Fibroblast of lung (primary cell): ENCODE measurements at places on chromosomes 6 and 20.
A peak's percentile ranks its signal among the peaks of the same experiment; 100 is the strongest.

DNA sequence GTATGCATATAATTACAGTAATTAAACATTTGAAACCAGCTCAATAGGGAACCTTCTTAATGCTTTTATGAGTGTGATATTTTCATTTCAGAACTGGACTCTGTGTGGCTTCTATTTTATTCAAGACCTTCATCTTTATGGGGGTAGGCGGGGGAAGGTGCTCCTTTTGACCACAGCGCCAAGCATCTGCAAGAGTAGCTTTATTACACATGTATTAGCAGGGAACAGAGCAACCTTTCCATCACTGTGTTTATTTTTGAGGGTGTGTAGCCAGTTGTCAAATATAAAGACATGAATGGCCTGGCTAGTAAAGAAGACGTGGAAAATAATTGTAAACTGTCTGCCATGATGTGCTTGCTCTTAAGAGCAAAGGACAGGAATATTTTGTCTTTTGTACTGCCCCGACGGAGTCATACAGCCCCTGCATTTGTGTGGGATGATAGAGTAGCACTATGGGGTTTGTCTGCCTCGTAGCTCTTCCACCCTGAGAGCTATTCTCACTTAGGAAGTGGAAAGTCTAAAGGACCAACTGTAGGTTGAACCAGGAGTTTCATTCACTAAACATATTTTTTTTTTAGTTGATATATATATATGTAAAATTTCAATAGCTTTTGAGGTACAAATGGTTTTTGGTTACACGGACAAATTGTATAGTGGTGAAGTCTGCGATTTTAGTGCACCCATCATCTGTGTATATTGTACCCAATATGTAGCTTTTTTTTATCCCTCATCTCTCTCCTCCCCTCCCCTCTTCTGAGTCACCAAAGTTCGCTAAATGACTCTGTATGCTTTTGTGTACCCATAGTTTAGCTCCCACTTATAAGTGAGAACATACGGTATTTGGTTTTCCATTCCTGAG, 91.2 kb downstream of the CARMIL1 start:
- DNase-seq = no peak

DNA sequence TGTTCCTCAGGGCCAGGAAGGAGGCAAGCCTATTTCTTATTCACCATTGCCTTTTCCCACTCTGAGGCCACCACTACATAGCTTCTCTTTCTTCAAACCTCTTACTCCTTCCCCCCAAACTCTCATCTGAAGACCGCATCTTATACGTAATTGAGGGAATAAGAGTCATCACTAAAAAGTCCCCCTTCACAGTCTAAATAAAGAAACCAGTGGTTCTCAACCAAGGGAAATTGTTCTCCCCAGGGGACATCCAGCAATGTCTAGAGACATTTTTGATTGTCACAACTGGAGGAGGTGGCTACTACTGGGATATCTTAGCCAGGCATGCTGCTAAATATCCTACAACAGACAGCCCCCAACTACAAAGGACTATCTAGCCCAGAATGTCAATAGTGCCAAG, 327.6 kb upstream of the CNR1 start:
- DNase-seq = no peak

- no peak for DNase-seq
These were observed 63.1 kb downstream of the TTI1 start for GRCh38 chr20:37969949-37970855.

DNA sequence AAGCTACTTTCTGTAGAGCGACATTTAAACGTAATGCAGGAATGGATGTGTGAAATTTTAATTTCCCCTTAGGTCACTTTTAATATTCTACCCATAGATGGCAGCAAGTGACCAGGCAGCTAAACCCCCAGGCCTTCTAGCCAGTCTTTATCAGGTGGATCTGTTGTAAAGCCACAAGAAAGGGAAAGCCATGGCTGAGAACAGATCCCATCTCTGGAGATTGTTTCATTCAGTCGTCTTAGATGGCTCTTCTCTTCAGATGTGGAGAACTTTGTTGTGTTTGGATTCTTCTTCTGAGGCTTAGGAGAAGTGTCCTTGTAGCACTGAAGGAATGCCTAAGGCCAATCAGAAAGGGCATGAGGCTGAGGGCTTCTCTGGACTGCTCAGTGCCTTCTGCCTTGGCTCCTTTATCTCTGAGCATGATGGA, 15.8 kb upstream of the RNF182 start:
- peak; percentile 84 for DNase-seq

GRCh38 chr6:166617359-166617758, 9.7 kb downstream of the RPS6KA2 start:
- DNase-seq = peak; percentile 55

DNA sequence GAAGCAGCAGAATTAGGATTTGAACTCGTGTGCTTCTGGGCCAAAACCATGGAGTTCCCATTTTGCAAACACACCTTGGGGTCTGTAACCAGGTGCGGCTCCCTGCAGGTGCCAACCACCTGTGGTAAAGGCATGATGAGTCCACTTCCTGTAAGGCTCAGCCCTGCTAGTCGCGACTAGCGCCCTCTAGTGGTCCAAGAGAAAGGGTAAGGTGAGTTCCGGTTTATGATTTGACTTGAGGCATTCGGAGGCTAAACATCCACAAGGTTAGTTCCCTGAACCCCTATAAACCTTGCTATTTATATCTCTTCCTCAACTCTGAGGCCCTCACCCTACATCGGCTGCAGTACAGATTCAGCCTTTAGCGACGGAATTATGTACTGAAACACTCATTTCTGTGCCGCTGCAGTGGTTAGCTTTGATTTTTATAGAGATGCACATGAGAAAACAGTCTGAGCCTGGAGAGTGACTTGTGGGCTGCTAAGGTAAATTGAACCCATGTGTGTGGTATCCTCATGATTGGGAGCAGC, 173.4 kb downstream of the PLCB1 start:
- peak; percentile 11 for DNase-seq

GRCh38 chr20:1440024-1440423, 26.6 kb downstream of the NSFL1C start:
- peak; percentile 15 for DNase-seq

DNA sequence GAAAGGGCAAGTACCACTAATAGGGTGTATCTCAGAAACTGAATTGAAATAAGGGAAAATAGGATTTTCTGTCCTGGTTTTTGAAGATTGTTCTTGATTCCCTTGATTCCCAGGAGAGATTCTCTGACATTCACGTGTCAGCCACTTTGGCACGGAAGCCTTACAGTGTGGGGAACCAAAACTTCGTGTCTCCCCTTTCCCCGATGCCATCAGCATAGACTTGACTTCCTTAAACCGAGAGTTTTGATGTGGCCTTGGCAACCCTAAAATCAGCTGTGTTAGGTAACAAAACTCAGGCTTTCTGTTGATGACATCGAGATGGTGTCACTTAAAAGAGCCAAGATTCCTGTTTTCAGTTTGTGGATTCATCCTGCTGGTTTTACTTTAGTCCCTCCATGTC, 7.5 kb downstream of the HMGN4 start:
- no peak for DNase-seq

DNA sequence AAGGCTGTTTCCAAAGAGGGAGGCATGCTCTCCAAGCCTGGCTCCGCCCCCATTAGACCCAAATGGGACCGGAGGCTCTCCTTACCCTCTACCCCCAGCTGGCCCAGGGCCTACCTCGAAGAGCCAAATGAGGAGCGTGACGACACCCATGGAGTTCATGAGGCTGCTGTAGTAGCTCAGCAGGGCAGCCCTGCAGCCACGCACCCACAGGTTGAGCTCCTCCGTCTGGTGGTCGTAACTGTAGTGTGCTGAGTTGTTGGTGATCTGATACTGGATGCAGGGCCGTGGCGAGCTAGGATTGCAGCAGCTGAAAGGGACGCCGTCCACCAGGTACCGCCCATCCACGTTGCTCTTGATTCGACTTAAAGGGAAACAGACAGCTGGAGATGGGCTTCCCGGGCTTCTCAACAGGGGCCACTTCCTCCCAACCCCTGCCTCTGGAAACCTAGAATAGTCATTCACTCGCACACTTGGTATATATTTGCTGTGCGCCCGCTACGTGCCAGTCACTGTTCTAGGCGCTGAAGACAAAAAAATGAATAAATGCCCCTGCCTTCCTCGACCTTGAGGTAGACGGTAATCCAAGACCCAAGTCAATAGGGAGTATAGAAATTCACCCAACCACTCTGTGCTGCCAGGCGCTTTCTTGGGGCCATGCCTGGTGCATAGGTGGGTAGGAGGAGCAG, 18.0 kb downstream of the PRPH2 start:
- peak; percentile 72 for DNase-seq

GRCh38 chr6:95286874-95287273, 290.5 kb upstream of the MANEA start:
- DNase-seq = no peak

- peak; percentile 78 for DNase-seq
These were observed 211.9 kb downstream of the HAO1 start for GRCh38 chr20:7728338-7728737.
